ENCODE measurements at places on chromosomes 13 and 19.
A peak's percentile ranks its signal among the peaks of the same experiment; 100 is the strongest.

DNA sequence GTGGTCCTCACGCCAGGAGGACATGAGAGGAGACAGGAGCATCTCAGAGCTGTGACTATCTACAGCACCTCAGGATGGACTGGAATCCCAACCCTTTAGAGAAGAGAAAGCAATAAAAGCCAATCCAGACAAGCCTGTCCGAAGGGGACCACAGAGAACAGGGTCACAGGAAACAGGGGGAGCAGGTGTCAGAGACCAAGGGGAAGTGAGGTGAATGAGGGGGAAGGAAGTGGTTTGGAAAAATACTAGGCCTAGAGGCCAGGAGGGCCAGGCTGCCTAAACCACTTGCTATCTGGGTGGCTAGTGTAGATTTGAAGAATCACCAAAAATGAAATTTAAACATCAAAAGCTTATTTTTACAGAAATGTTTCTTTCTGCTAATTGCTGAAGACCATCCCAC, 16.2 kb downstream of the TMTC4 start:
- no peak for DNase-seq

DNA sequence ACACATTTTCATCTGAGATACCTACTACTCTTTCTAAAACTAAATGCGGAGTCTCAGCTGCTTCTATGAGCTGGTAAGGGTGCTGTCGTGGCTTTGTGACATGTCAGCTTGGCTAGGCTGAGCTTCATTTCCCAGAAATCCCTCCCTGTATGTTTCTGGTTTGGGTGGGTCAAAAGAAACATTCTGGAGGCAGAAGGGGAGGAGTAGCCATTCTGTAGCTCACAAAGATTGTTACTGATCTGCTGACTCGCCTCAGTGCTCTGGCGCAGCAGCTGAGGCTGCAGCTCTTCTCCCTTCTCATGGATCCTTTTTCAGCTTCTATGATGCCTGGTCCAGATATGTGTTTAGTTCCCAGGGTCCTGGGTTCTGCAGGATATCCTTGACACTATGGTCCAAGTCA, 114.7 kb downstream of the RAP2A start:
- no peak for DNase-seq

DNA sequence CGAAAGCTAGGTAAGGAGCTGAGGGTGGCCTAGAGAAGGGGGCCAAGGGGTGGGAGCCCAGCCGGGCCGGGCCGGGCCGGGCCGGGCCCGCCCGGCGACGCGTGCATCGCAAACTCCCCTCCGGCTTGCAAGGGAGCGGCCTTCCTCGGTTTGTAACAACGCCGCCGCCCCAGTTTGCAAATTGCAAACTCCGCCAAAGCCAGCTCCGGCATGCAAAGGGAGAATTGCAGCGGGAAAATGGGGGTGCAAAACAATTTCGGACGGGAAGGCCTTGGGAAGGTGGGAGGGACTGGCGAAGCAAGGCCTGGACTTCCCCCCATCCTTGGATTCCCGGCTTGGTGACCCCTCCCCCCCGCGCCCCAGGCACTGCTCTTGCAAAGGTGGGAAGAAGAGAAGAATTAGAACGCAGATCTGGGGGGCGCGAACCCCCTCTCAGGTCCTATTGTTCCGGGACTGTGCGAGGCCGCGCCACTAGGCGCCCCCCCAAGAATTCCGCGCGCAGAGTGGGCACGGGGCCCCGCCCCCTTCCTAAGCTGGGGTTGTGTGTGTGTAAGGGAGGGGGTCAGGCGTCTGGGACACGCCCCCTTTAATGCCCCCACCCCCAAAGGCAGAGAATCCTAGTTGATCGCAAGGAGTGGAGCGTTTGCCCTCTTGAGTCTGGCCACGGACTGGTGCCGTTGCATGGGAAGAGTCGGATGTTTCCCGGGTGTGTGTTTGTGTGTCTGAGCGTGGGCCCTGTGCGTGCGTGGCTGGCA, 926 bp downstream of the PRR12 start:
- DNase-seq: peak; percentile 38

DNA sequence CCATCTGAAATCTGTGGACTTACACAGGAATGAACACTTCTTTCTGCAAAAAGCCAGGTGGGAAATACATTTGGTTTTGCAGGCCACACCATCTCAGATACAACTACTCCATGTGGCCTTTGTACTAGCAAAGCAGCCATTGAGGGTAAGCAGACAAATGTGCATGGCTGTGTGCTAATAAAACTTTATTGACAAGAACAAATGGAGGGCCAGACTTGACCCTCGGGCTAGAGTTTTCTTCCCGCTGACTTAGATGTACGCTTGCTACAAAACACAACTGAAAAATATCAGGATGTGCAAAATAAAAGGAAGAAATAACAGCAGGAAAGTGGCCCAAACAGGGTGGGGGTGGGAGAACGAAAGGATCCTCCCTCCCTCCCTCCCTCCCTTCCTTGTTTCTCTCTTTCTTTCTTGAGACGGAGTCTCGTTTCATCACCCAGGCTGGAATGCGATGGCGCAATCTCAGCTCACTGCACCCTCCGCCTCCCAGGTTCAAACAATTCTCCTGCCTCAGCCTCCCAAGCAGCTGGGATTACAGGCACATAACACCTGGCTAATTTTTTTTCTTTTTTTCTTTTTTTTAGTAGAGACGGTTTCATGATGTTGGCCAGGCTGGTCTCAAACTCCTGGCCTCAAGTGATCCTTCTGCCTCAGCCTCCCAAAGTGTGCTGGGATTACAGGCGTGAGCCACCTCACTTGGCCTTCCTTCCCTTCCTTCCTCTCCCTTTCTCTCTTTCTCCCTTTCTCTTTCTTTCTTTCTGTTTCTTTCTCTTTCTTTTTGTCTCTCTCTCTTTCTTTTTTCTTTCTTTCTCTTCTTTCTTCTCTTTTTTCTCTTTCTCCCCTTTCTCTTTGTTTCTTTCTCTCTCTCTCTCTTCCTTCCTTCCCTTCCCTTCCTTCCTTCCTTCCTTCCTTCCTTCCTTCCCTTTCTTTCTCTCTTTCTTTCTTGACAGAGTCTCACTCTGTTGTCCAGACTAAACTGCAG, 29.3 kb downstream of the CCL25 start:
- DNase-seq: no peak

GRCh38 chr19:55585658-55586339, 5.2 kb upstream of the ZNF579 start:
- DNase-seq: no peak

- DNase-seq: peak; percentile 61
Measured at GRCh38 chr19:48123907-48124651, 13.5 kb upstream of the PLA2G4C start.

GRCh38 chr19:38852231-38853044, 2.7 kb upstream of the HNRNPL start:
- DNase-seq: peak; percentile 58

- no peak for DNase-seq
Measured at GRCh38 chr13:39602277-39602613, 748 bp downstream of the LHFPL6 start.

GRCh38 chr19:57947088-57947418, 453 bp downstream of the ZNF256 start:
- DNase-seq: peak; percentile 2

DNA sequence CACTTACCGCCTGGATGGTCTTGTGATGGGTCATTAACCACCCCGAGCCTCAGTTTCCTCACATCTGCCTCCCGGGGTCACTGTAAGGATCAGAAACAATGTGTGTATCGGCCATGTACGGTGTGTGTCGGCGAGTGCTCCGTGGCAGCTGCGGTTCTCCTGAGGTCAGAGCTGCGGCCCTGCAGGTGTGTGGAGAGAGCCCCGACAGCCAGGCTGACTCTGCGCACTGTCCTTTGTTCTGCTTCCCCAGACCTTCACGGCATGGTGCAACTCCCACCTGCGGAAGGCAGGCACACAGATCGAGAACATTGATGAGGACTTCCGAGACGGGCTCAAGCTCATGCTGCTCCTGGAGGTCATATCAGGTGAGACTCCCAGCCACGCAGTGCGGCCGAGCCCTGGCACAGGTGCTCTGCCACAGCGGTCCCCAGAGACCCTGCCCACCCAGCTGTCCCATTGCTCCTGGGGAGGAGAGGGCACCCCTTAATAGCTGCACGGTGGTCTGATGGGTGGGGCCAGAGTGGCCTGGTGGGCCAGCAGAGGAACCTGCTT, 43.8 kb downstream of the CAPN12 start:
- no peak for DNase-seq

- no peak for DNase-seq
Measured at GRCh38 chr13:68173111-68173510, 943.0 kb upstream of the PCDH9 start.

- no peak for DNase-seq
Measured at GRCh38 chr13:40798380-40798779, 9.0 kb downstream of the SLC25A15 start.

DNA sequence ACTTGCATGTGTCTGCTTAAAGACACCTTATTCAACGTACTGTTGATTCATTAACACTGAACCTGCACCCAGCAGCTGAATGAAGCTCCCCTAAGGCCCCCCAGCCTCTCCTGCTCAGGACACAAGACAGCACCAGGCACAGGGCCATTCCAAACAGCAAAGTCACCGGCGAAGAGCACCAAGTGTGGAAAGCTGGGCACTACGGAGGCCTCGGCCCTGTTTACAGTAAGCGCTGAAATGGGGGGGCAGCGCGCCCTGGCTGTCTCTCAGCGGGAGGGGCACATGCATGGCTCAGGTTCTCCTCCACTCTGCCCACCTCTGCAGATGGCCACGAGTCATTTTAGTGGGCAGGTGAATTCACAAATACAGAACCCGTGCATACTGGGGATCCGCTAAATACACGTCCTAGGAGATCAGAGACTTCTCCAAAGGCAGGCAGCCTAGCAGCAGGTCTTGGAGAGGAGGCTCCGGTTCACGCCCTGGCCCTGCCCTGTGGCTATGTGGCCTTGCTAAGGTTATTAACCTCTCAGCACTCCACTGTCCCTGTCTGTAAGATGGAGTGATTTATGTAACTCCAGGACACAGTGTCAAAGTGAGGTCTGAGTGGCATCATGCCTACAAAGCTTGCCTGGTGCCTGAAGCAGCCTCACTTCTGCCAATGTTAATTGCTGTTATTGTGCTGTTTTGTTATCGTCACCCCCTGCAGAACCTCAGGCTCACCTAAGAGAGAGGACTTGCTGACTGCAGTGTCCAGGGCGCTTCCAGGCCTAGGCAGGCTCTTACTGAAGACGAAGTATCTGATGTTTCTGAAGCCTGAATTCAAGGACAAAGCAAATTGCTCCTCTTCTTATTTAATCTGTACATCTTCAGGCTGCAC, 207.4 kb upstream of the SOX1 start:
- no peak for DNase-seq

GRCh38 chr13:27101847-27102246, 69.8 kb downstream of the USP12 start:
- DNase-seq: no peak

DNA sequence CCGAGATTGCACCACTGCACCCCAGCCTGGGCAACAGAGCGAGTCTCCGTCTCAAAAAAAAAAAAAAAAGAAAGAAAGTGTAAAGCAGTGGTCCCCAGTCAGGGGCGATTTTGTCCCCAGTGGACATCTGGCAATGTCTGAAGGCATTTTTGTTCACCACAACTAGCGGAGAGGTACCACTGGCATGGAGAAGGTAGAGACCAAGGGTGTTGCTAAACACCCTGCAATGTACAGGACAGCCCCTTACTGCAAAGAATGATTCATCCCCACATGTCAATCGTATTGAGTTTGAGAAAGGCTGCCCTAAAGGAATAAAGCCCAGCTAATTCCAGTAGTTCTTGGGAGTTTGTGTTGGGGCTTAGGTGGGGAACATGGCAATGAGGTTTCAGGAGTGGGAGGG, 38.7 kb downstream of the CYP4F2 start:
- no peak for DNase-seq

DNA sequence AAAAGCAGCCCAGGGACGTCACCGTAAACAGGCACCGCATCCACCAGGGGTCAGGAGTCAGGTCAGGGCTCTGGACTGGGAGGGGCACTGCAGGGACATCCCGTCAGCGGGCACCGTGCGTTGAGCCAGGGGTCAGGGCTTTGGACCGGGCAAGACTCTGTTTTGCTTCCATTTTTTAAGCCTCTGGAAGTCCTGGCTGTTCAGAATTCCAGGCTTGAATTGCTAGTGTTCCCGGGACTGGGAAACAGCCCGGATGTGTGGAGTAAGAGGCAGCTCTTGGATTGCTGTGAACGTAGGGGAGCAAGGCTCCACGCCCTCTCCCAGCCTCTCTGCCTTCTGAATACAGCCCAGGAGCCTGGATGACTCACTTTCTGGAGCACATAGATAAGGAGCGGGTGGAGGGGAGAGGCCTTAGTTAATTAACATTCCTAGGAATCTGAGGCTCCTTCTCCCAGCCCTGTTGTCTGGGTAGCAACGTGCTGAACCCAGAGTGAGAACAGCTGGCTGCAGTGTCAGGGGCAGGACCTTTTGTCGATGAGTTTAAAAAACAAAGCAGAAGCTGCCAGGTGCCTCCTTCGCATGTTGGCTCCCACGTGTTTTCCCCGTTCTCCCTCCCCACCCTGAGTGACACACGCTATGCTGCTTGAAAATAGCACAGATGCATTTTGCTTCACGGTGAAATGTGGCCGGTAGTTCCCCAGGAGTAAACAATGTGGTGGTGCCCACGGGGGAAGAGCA, 21.9 kb downstream of the ATP11A start:
- DNase-seq: no peak

DNA sequence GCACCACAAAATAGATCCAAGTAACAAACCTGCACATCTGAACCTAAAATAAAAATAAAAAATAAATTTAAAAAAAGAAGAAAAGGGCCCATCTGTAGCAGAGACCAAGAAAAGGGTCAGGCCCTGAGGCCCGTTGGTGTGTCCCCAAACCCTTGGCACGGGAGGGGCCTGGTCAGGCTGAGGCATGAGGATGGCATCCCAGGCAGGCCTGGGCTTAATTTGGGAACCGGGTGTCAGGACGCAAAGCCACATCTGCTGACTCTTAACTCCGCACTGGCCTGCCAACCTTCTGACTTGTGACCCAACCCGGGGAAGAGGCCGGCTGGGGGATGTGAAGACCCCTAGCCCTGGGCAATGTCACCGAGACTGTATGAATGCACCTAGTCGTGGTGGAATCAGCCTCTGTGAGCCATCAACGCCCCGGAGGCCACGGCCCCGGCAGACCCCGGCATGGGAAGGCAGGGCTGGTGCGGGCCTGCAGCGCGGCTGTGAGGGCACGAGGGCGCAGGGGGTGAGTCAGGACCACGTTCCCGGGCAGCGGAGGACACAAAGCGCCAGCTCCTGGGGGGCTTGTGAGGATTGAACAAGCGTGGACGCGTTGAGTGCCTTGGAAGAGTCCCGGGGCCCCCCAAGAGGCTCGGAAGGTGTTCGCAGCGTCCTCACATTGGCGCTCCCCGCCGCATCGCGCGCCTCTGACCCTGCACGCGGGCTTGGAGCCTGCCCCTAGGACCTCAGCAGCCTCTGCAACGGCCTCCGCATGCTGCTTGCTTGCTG, 38.2 kb downstream of the ATP12A start:
- no peak for DNase-seq

DNA sequence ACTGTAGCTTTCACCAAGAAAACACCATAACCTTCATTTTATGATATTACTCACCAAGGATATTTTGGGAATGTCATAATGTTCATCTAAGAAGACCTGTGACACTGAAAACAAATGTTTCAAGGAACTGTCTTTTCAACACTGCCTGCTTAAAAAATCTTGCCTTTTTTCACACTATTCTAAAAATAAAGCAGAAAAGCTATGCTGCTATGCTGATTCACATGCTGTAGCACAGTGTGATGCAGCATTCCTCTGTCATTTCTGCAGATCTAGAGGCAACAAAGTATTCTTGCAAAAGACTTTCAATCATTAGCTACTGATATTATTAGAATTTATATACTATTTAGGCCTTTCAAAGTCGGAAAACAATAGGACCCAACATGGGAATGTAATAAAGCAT, 525.7 kb downstream of the UQCRFS1 start:
- no peak for DNase-seq
